ENCODE measurements at places on chromosomes 2 and 18.

DNA sequence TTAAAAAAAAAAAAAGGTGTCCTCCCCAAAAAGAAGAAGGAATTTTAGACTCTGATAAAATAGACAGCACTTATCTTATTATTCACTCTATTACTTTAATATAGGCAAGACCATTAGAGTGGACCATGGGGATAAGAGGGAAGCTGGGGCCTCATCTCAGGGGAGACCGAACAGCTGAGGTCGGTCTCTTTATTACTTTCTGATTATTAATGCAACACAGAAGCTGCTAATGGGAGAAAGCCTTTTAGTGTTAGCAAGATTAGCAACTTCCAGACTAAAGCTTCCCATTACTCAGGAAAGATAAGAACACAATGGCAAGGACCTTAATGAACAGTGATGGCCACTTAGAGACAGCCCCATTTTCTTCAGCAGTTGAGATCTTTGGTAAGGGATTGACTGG, 135.5 kb downstream of the TMEFF2 start:
- no peak for DNase-seq

GRCh38 chr18:40004246-40004645, 1950.8 kb upstream of the PIK3C3 start:
- DNase-seq: no peak

DNA sequence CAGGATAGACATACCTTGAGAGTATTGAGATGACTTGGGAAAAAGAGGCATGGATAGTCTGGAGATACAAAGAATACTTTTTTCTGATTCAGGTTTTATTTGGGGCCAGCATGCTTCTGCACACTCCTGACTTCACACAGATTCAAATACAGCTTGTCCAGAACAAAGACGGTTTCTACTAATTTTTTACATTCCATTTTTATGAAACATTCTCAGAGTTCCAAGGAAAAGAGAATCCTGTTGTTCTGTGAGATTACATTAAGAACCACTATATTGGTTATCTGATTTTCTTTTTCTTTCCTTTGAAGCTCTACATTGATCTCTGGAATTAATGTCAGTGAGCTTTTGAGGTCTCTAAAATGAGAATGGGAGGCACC, 41.0 kb downstream of the PTPRM start:
- no peak for DNase-seq

- peak; percentile 50 for DNase-seq
Measured at GRCh38 chr18:63578357-63578958, 8.7 kb upstream of the SERPINB13 start.

GRCh38 chr2:111634995-111635538, 248.9 kb downstream of the ANAPC1 start:
- DNase-seq: no peak

DNA sequence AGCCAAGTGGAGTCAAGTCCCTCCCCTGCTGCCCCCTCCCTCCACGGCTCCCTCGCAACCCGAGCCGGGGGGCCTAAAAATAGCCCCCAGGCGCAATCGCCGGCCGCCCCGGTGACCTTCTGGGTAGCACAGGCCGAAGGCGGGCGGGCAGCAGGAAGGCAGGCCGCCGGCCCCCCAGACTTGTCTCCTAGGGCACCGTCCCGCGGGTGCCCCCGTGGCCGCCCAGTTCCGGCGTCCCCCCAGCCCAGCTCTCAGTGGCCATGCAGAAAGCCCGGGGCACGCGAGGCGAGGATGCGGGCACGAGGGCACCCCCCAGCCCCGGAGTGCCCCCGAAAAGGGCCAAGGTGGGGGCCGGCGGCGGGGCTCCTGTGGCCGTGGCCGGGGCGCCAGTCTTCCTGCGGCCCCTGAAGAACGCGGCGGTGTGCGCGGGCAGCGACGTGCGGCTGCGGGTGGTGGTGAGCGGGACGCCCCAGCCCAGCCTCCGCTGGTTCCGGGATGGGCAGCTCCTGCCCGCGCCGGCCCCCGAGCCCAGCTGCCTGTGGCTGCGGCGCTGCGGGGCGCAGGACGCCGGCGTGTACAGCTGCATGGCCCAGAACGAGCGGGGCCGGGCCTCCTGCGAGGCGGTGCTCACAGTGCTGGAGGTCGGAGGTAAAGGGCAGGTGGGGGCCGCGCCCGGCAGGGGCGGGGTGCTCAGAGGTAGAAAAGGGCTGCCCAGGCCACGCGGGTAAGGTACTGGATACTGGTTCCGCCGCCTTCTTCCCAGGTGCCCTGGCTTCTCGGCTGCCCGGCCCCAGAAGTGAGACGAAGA, at the start of gene SPEG:
SPEG (plus strand) TSS at position 126 of the 808 bp plus-strand sequence; CDS start at position 261, 135 bp downstream.
- DNase-seq: no peak

DNA sequence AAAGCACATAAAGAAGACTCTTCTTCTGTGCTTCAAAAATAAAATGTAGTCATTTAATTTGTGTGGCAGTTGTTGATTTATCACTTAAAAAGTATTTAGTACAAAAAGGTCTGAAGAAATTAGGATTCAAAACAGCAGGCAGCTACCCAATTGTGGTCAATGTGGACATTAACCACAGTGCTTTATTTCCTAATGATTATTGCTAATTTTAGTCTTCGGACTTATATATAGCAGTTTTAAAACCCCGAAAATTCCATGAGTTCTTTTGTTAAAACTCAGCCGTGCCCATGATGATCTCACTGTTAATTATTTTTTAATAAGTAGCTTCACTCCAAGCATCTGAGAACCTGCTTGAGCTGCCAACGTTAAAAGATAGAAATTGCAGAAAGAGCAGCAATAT, 594.3 kb downstream of the STK39 start:
- no peak for DNase-seq

GRCh38 chr2:176383836-176384442, 114.7 kb downstream of the MTX2 start:
- no peak for DNase-seq

DNA sequence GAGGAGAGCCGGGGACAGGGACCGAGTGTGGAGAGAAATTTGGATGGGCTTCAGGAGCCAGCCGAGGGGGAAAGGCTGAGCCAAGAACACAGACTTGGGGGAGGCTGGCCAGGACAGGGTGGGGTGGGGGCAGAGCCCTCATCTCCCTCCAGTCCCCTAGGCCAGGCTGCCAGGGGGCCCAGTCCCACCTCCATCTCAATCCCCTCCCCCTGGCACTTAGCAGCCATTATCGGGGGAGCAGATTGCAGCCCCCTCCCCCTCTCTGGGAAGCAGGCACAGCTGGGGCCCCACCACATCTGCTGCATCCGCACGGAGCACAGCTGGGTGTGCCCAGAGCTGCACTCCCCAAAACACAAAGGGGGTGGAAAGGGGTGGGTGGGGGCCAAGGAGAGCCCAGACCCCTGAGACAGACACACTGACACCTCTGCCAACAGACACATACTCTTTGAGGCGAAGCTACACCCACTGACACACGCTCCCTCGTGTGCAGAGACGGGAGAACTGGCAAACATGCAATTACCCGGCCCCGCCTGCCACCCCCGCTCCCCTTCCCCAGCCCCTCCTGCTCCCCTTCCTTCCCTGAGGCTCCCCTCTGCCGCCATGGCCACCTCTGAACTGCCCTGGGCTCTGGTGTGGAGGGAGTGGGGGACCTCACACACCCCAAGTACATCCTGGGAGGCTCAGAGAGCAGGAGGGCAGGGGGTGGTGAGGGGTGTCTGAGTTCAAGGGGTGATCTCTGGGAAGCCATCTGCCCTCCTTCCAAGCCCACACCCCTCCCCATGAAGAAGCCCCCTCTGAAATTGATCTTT, 5.1 kb upstream of the ASIC4 start:
- DNase-seq: no peak

DNA sequence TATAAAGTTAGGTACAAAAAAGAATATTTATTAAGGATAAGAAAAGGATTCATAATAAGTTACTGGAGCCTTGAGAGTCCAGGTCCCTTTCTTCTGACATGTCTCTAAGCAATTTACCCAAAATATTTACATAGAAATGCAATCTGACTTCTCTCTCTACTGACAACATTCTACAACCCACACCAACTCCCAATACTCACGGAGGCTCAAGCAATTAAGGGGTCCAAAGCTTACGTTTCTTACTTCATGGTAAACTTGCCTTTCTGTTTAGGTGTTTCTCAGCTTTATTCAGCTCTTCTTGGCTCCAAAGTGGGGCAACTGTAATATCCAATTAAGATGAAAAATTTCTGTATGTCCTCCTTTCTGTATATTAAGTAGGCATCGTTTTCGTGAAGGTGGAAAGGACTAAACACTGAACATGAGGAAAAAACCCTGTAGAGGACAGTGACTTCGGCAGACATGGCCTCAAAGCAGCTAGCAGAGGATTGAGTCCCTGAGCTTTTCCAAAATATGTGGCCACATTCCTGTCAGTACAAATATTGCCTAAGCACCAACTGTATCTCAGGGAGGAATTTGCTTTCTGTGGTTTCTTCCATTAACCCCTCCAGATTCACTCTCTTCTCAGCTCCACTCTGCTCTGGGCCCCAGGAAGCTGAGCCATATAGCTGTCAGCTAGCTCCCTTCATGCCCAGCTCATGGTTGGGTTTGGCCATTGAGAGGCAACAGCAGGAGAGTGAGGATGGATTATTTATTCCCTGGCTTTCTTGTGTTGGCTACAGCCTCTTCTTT, 67.9 kb upstream of the GLS start:
- DNase-seq: no peak

DNA sequence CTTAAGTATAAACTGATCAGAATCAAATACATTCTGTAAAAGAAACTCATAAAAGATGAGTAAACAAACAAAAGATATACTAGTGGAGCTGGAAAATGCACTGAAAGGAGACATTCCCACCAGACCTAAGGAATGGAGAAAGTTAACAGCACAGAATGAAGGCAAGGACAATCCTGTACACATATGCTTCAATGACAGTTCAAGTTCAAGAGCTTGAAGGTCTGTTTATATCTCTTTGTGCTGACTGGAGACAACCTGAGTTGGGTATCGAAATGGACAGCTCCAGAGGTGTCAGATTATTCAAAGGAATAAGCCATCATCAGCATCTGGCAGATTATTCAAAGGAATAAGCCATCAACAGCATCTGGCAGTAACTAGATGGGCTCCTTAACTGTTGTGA, 73.8 kb upstream of the CD226 start:
- no peak for DNase-seq

GRCh38 chr2:43798300-43798699, 24.5 kb downstream of the DYNC2LI1 start:
- DNase-seq: no peak

GRCh38 chr2:27795868-27796277, 24.4 kb downstream of the MRPL33 start:
- no peak for DNase-seq

DNA sequence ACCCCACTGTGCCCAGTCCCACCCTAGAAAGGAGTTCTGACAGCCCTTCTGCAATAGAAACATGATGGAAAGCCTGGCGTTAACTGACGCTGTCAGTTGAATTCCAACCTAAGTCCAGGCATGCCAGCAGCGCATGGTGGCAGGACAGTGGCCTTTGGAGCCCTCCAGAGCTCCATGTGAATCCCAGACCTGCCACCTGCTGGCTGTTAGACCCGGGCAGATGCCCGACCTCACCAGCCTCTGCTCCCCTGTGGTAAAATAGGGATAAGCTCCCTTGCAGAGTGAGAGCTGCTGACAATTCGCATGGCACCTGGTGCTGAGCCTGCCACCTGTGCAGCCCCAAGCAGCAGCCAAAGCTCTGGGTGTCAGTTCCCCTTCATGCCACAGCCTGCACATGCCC, 138.6 kb downstream of the LOXHD1 start:
- DNase-seq: no peak

DNA sequence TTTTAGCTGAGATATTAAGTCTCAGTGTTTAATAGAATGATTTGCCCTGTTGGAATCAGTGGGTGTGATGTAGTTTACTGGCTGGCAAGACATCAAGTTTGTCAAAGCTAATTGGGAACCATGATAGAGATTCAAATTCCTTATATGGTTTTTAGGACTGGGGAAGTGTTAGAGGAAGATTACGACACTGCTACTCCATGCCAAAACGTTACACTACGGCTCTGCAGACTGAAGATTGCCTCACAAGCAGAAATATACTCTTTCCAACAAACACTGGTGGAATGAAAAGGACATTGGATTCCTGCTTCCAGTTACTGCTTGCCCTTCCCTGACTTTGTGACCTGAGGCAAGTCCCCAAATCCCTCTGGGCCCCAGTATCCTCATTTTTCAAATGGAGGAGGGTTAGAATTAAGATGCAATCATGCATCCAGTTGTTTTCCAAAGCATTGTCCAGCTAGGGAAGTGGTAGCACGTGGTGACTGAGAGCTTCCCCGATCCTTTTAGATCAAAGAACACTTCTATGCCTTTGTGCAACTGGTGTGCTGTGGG, 147.6 kb downstream of the CDC42EP3 start:
- DNase-seq: no peak

DNA sequence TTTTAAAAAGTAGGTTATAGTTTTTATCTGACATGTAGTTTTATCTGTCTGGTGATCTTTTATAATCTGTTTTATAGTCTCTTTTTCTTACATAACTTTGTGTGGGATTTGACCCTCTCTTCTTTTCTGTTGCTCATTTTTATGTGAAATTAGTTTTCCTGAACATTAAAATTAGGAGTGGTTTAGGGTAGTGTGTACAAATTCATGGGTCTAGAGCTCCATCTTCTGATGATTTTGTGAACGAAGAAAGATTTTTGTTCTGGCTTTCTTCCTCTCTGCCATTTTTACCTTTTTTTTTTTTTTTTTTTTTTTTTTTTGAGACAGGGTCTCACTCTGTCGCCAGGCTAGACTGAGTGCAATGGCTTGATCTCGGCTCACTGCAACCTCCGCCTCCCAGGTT, 46.6 kb downstream of the SLC30A6 start:
- no peak for DNase-seq

DNA sequence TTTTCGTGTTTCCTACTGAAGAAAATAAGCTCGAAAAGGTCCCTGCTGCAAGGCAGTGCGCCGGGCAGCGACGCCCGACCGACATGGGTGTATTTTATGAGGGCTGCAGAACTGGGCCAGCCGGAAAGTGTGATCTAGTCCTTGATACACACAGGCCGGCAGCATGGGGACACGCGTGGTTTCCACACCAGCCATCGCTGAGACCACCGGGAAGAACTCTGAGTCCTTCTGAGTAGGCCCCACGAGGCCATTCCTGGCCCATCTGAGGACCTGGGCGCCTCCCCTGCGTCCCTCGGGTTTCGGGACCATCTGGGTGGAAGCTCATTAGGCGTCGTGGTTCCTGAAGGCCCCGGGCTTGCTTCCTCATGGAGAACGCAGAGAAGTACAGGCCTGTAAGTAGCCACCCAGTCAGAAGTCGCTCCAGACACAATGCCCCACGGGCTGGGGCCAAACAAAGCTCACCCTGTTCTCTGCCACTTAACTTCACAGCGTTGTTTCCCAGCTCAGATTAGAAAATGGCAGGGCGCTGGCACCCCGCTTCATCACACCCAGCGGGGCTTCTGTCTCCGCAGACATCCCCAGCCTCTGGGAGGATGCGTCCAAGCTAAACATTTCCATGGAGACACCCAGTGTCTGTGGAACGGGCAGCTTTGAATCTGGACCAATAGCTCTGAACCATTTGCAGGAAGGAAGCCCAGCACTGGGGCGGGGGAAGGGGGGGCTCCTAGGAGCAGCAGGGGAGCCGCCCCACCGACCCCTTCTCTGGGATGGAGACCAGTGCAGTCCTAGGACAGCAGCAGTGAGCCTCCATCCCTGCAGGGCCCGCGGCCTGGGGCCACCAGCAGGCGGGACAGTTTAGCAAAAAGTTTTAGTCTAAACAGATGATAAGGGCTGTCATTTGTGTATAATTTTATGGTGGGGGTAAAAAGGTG, 2.4 kb downstream of the NFATC1 start:
- DNase-seq: no peak

GRCh38 chr2:238331916-238332315, 11.6 kb downstream of the TRAF3IP1 start:
- no peak for DNase-seq
